ENCODE measurements at places on chromosomes 6 and 20.

- DNase-seq = no peak
These were observed 6.1 kb downstream of the PTPRT start for GRCh38 chr20:43183536-43184070.

DNA sequence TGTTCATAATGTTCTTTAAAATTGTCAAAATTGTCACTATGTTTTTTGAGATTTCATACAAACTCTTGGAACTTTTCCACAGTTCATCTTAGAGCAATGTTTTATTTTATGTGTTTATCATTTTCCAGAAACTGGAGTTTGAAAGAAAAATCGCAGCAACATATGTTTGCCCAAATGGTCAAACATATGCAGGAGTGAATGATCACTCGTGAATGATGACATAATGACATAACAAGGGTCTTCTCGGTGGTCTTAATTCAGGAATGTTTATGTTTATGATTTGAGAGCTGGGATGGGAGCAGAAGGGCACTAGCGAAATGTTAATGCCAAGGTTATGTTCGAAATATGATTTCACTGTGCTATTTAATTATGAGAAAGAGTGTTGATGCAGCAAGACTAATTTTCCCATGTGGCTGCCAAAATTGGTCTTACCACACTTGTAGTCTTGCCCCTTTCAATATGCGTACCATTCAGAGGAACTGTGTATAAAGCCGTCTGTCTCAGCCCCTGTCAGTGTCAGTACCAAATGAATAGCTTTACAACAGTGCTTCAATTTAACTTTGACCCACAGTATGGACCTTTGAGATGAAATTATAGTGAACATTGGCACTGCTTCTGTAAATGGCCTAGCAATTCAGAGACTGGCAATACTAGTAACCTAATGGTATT, 152.3 kb downstream of the CARMIL1 start:
- no peak for DNase-seq

- no peak for DNase-seq
These were observed 8.8 kb upstream of the OSTM1 start for GRCh38 chr6:108083349-108083748.

DNA sequence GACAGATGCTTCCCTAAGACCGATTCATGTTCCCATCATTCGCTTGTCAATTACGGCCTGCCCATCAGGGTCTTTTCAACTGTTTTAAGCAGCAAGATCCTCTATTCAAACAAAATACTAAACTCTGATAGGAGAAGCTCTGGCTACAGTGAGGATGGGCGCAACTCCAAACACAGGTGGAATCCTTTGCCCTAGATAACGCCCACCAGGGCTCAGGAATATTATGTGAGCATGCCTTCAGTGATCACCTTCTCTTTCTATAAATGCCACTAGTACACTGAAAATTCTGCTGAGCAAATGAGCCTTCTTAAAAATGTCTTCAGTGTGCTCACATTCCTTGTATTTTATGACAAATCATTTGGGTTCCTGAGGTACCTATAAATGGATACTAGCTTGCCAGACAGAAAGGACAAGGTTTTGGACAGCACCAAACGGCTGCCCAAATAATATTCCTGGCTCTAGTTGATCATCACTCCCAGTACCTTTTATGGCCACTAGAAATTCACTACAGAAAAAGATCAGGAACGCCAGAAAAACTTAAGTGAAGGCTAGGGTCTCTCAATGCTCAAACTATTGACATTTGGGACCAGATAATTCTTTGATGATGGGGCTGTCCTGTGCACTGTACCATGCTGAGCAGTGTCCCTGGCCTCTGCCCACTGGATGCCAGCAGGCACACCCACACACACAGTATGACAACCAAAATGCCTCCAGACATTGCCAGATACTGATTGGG, 13.1 kb downstream of the ZNF217 start:
- no peak for DNase-seq

GRCh38 chr6:33585403-33586107, 5.5 kb upstream of the BAK1 start:
- peak; percentile 53 for DNase-seq

GRCh38 chr6:45473121-45473993, 95.6 kb upstream of the SUPT3H start:
- DNase-seq = peak; percentile 40

All from NCI-H774 (cell line).